ENCODE measurements at places on chromosomes 12 and 14. TPM values are rescaled to one million over a fixed set of nuclear protein-coding genes. Genes with fewer than 3 reads are reported as not detected.

DNA sequence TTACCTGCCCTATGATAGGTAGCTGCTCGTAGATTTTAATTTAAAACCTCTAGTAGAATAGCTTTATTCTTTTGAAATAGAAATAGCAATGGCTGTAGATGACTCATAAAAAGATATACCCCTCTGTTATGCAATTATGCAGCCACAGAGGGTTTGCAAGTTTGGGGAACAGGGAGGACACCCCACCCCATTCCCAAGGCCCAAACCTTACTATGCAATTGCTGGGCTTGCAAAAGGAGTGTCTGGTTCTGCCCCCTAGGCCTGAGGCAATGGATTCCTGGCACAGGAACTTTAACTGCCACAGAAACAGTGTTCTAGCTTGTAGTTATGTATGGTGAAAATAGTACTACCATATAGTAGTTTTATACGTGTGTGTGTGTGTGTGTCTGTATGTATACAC, 403.3 kb downstream of the ADAMTS20 start:
- peak; percentile 28 for DNase-seq

GRCh38 chr14:82354126-82354525, 820.5 kb upstream of the SEL1L start:
- DNase-seq, result no peak

GRCh38 chr14:103433916-103434563, 48.8 kb downstream of the MARK3 start:
- DNase-seq, result no peak

DNA sequence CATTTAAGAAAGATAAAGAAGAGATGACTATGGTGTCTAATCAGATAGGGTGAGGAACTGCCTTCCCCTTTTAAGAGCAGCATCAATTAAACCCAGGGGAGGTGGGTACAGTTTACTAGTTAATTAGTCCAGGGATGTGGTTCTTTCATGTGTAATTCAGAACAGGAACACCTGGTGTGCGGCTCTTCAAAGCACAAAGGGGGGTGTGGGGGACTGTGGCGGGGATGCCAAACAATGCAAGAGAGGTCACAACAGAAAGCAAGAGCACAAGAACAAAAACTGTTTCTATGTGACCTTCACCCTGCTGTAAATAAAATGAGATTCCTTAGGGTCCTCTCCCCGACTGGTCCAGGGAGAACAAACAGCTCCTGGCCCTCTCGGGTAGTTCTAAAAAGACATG, 183.9 kb upstream of the SOX5 start:
- DNase-seq, result no peak

- DNase-seq, result no peak
Observed at GRCh38 chr14:73216030-73216429, 21.3 kb upstream of the PAPLN start.

- no peak for DNase-seq
Observed at GRCh38 chr14:47626151-47627035, 49.0 kb downstream of the MDGA2 start.

GRCh38 chr12:25469861-25470260, 83.2 kb downstream of the LMNTD1 start:
- no peak for DNase-seq

DNA sequence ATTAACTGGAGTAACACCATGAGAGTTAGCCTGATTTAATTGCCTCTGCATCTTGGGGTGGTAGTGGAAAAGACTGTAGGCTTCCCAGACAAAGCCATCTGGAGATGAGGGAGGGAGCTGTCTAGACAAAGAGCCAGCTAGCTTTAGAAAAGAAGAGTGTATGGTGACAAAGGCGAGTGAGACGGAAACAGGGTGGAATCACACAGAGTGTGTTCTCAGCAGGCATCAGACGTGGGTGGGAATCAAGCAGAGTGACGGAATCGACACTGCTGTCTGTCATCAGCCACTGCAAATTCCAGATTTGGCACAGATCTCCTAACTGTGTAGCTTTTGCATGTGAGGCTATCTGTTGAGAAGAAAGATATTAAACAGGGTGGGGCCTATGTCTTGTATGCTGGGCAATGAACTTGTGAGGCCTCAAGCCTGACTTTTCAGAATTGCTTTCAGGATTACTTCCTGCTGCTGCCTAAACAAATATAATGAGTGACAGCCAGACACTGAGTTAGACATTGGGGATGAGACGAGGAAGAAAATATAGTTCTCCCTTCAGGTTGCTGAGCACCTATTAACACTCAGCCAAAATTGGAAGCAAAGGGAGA, 236.5 kb upstream of the GRIP1 start:
- DNase-seq, result no peak

DNA sequence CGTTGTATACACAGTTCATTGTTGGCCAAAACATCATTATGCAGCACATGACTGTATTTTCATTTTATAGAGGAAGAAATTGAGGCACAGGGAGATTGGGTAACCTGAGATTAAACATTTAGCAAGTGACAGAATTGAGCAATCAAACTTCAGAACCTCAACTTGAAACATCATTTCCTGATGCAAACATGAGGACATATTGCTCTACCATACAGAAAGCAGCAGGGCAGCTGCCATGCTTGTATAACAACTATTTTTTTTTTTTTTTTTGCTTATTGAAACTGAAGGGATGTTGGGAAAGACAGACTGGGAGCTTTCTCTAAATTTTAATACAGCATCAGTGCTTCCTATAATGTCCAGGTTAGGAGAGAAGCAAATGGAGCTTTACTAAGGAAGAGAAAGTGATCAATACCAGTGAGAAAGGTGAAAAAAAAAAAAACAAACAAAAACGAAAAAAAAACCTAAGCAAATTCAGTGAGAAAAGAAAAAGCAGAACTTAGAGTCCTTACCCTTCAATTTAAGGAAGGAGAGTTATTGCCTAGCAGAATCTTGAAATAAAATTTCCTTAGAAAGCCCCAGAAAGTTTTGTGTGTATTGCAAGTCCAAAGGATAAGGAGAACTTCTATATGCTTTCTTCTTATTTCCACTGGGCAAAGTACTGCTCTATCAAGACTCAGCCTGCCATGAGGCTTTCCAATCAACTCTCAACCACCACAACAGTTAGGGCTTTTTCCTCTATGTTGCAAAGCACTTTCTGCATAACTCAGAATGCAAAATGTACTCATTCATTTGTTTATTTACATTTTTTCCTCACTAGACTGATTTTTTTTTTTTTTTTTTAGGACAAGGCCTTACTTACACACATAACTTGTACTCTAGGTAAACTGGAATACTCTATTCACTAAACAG, 21.6 kb downstream of the BTG1 start:
- no peak for DNase-seq

- DNase-seq, result no peak
Observed at GRCh38 chr12:7989827-7990491, 42.6 kb upstream of the FOXJ2 start.

DNA sequence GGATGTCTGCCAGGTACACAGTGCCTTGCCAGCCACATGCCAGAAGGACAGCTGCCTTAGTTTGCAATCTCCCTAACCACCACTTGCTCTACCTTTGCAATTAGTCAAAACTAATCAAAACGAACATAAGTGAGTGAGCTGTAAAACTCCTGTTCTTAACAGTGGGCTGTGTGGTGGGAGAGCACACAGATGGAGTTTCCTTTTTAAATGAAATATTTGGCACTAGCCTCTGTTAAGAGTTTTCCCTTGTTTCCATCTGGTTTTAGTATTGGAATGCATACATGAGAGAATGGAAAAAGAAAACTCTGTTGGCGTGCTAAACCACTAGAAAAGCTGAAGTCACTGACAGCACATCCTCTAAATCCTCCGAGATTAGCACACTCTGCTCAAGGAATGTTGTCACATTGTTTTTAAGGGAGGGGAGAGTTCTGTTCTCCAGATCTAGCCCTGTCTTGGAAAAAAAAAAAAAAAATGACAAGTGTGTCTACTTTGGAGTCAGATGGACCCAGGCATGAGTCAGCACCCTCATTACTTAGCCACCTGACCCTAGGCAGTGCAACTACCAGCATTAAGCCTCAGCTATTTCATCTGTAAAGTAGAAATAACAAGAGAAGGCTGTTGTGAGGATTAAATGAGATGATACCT, 83.9 kb downstream of the STXBP6 start:
- peak; percentile 13 for DNase-seq

DNA sequence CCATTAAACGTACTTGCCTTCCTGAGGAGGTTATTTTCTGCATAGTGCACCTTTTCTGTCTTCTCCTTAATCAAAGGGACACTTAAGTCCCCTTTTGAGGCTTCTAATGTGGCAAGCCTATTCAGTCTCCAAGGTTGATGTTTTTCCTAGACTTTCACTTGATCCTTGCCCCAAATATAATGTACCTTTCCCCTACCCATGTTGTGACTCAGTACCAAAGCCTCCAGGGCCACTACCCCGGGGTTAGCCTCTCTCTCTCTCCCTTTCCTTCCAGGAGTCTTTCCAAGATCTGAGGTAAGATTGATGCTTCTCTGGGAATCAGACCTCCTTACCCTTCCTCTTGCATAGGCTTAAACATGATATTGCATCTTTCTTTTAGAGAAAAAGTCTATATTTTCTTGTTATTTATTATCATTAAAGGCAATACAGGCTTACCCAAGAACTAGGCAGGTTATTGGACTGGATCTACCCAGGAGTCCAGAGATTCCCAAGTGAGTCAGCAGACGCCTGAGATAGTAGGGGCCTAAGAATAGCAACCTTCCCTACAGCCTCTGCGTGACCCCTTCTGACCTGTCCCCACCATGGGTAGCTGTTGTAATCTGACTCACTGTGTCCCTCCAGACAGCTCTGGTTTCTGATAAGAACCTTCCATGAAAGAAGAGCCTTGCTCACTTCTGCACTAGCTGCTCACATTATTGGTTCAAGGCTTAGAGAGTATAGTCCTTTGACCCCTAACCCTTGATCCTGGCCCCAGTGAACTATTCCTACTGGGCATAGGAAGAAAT, 172.9 kb downstream of the ZFP36L1 start:
- peak; percentile 95 for DNase-seq

DNA sequence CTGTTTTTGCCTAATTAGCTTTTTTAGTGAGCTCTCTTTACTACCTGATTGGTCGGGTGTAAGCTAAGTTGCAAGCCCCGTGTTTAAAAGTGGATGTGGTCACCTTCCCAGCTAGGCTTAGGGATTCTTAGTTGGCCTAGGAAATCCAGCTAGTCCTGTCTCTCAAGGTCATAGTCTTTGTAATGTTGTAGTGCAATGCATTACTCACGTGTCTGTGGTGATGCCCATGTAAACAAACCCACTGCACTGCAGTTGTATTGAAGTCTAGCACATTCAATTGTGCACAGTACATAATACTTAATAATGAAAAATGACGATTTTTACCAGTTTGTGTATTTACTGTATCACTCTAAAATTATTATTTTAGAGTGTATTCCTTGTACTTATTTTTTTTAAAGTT, 335.5 kb downstream of the NUAK1 start:
- DNase-seq, result peak; percentile 33

The KRT8 gene
- 38.8 TPM for total RNA-seq

The TMEM253 gene
- not detected for total RNA-seq

The ANKRD33 gene
- not detected for total RNA-seq

The ZNF384 gene
- 25.0 TPM for total RNA-seq

The NEDD8 gene
- total RNA-seq, result 335 TPM

The KLRG1 gene
- not detected for total RNA-seq

The ANO2 gene
- 0.86 TPM for total RNA-seq

The GLT8D2 gene
- 6.0 TPM for total RNA-seq

The KTN1 gene
- total RNA-seq, result 74.6 TPM

The LYZ gene
- not detected for total RNA-seq

Data from M059J (cell line).